Activated CD4-positive, CD25-positive, alpha-beta regulatory T cell treated with anti-CD3 and anti-CD28 coated beads, Interleukin-2, amount 50 U/mL, for 16 hours (primary cell): ENCODE measurements at places on chromosomes 4 and X.

- no peak for DNase-seq
Measured at GRCh38 chr4:187364401-187364800, 631.2 kb upstream of the ZFP42 start.

DNA sequence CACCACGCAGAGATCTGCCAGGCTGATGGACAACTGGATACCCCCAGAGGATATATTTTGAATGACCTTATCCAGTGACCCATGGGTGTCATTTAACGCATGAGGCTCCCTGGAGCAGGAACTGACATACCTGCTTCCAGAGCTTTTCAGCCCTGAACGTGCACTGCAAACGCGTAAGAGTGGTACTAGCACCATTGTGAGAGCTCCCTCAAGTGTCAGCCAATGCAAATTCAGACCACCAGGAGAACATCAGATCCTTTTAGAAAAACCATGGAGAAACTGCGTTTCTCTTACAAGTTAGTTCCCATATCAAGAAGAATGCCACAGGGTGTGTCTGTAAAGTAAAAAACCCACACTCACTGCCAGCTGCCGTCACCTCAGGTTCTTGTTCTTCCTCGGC is 7.3 kb downstream of the TREX2 start:
- DNase-seq, result no peak

DNA sequence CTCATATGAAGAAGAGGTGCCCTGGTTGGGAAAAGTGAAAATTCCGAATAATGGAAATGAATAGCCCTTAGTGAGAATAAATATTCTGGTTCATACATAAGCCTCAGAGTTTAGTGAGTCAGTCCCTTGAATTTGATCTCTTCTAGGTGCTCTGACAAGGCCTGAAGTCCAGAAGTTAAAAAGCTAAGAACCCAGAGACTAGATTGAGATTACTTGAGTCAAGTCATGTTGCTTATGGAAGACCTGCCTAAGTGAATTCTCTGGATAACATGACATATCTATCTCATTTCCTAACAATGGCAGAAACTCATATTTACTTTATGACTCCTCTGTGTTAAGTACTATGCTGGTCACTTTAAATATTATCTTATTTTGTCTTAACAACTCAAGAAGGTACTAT is 10.5 kb upstream of the PRSS48 start:
- DNase-seq, result no peak

DNA sequence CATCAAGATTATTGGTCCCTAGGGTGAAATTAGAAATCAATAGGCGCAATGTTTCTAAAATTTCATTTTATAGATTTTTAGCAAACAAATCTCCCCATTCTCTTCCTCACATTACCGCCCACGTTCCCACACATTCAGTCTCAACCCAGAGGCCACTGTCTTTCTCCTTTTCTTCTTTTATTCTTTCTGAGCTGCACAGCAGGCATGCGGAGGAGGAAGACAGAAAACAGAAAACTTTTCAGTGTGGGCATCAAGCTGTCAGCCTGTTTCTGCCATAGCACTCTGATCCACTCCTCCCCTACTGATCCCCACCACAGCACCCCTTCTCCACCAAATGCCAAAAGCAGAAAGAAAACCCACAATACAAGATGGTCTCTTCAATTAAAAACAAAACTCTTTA is 94.8 kb upstream of the ADAMTS3 start:
- DNase-seq, result no peak

DNA sequence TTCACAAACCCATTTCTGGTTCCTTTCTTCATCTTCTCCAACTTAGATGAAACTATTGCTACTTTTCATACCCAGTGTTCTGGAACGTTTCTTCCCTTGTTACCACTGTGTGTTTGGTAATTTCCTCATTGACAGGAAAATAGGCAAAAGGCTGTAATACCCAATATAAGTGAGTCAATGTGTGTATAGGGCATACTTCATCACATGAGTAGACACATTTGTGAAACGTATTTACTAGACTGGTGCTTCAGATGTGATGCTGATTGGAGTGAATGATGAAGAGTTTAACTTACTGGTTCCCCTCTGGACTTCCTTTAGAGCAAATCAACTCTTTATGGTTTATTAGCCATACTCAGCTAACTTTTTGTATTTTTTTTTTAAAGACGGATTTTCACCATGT is 195.1 kb upstream of the ATP6AP2 start:
- DNase-seq, result no peak

DNA sequence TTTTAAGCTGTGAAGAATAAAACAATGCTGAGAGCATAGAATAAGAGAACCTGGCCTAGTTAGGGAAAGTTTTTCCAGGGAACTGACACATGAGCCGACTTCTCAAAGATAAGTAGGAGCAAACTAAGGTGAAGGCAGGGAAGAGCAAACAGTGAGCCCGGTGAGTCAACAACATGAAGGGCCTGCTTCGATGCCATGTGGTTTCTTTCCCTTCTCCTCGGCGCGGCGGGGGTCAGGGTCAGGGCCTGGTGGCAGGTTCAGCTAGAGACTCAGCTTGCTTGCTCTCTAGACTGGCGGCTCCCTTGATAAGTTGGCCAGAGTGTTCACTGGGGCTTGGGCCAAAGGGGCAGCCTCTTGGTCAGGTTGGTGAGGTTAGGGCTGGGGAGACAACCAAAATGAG is 81.1 kb downstream of the DLG3 start:
- no peak for DNase-seq

- DNase-seq, result no peak
Measured at GRCh38 chr4:7460566-7460965, 25.8 kb upstream of the PSAPL1 start.

GRCh38 chr4:110046588-110047049 is 133.9 kb downstream of the EGF start:
- no peak for DNase-seq

DNA sequence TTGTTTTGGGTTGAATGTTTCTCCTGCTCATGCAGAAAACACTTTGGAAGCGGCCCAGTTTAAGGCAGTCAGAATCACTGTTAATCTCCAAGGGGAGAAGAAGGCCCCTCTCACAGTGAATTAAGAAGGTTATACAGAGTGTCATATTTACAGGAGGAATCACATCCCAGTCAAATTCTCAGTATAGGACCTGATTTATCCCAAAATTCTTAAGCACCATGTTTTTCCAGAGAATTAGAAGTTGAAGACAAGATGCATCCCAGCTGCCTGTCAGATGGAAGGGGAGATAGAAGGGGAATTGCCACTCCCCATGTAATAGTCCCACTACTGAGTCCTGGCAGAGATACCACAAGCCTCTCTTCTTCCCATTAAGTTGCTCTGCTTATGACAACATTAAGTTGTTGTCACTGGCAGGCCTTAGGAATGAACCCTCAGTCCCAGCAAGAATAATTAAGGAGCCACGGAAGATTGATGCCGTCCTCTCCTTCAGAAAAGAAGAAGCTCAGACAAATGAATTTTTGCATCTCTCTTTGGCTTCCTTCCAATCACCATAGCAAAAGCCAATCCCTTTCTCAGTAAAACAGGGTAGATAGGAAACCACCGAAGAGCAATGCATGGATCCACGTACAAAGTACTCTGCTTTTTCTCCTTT is 138.4 kb downstream of the LDB2 start:
- no peak for DNase-seq

GRCh38 chr4:169089004-169089403 is 78.9 kb upstream of the CBR4 start:
- DNase-seq, result no peak

DNA sequence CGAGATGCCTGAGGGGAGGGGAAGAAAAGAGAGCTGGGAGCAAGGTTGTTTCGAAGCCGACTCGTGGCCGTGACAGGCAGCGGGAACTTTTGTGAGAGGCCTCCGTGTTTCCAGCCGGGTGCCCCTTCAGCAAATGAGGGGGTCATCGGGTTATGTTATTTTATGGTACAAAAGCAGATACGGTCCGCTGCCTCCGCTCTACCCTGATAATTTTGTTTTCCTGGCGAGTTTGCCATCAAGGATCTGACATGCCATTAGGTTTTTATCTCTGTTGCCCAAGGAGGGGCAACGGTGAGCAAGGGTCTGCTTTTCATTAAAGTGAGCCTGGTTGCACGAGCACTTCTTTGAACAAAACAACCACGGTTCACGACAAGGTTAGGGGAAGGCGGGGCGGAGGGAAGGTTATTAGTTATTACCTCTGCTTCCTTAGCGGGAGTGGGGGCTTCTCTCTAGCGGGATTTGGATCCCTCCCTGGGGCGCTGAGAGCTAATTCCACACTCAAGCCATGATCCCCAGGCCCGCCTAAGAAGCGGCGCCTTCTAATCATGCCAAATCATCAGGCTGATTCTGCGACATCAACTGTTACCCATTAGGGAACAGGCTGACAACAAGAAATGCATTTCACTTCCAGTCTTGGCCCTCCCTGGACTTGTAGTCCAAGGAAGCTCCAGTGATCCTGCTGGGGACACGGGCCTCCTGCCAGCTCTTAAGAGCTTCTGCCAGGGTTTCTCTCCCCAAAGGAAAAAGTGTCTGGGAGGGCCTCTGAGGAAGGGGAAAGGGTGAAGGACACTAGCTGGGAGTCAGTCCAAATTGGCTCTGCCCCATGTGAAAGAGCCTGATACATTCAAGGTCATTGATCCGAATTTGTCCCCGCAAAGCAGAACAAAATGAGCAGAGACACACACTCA is 617.7 kb downstream of the MID1IP1 start:
- DNase-seq, result no peak

DNA sequence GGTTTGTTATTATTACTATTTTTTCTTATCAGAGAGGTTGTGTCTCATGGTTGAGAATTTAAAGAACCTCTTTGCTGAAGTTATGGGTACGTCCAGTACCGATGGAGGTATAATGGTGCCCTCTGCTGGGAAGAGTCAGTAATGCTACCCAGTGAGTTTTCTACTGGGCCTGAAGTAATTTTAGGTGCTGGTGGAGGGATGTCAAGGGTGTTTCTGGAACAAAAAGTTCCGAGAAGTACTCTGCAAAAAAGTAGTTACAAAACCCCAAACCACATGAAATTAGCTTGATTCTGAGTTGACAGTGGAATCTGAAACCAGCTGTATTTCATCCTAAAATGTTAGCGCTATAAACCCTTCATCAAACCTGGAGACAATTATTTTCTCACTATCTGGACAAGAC is 102.5 kb upstream of the MID1 start:
- no peak for DNase-seq

GRCh38 chrX:105263171-105263570 is 42.7 kb upstream of the TEX13A start:
- DNase-seq, result no peak

DNA sequence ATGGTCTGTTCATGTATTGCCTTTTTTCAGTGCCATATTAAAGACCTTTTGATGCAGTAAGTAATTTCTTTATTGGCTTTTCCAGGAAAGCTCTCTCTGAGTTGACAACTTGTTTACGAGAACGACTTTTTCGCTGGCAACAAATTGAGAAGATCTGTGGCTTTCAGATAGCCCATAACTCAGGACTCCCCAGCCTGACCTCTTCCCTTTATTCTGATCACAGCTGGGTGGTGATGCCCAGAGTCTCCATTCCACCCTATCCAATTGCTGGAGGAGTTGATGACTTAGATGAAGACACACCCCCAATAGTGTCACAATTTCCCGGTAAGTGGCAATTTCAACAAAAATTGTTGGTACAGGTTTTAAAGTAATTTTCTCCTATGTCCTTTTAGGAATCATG is 148.0 kb downstream of the STIM2 start:
- no peak for DNase-seq

DNA sequence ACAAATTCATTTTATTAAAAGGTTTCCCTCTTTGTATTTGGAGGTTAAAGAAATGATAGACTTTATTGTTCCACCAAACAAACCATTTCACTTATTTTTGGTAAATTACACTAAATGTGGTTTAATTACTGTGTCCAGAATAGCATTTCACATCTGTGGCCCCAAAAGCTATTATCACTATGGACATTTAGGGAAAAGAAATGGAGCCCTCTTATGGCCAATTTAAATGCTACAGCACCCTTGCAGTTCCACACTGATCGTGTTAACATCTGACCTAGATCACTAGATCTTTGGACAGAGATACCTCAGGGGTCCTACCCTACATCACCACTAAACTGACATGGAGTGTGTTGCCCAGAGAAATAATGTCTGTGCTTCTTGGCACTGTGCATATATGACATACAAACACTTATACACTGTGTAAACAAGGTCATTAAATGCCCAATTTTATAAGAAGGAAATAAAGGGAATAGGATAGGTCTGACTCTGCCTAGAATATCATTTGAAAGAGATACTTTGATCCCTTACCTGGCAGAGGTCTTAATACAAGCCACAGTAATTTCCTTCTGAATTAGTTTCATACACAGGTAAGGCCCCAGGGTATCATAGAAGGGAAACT is 163.9 kb downstream of the KDR start:
- no peak for DNase-seq

GRCh38 chr4:132502096-132502552 is 647.0 kb upstream of the PCDH10 start:
- DNase-seq, result no peak

- no peak for DNase-seq
Measured at GRCh38 chr4:126123611-126124325, 809.0 kb downstream of the FAT4 start.

DNA sequence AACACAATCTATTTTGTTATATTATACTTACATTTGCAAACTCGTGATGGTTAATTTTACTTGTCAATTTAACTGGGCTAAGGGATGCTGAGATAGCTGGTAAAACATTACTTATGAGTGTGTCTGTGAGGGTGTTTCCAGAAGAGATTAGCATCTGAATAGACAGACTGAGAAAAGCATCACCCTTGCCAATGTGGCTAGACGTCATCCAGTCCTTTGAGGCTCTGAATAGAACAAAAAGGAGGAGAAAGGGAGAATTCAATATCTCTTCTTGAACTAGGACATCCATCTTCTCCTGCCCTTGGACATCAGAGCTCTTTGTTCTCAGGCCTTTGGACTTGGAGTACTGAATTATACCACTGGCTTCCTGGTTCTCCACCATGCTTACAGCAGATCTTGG is 154.6 kb downstream of the EPHA5 start:
- no peak for DNase-seq

DNA sequence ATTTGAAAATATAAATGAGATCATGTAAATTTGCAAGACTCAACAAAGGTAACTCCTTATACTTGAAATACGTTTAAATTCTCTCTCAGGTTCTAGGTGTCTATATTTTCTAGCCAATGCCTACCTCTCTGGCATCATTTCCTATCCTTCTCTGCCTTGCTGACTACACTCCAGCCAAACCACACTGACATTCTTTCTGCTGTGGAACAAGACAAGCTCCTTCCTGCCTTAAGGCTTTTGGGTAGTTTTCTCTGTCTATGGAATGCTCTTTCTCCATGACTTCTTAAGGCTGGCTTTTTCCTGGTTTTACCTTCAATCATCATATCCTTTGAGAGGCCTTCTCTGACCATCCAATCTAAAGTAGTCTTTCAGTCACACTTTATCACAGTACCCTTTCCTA is 201.0 kb downstream of the SPRY1 start:
- DNase-seq, result no peak
